Mammary epithelial cell (primary cell): ENCODE measurements at places on chromosomes 13 and 19. TPM values are rescaled to one million over a fixed set of nuclear protein-coding genes. Genes with fewer than 3 reads are reported as not detected.
A peak's percentile ranks its signal among the peaks of the same experiment; 100 is the strongest.

COMP gene
- total RNA-seq: 1.2 TPM

OXGR1 gene
- not detected in 2 replicates for total RNA-seq

ZNF761 gene
- 10.1 and 10.3 TPM in 2 replicates for total RNA-seq

SIAH3 gene
- under 0.01 TPM for total RNA-seq

SERTM1 gene
- not detected in 2 replicates for total RNA-seq

PCDH9 gene
- total RNA-seq: 3.0 TPM

MEF2B gene
- 0.68 and 1.3 TPM in 2 replicates for total RNA-seq

ACTL9 gene
- total RNA-seq: not detected in 2 replicates

HNRNPA1L2 gene
- 2.3 TPM for total RNA-seq

SLC17A7 gene
- 0.16 TPM in 1 of 2 replicates, not detected in the other for total RNA-seq

ZIC5 gene
- total RNA-seq: 0.05 TPM in 1 of 2 replicates, not detected in the other

A1BG gene
- total RNA-seq: 2.0 TPM

KLK14 gene
- total RNA-seq: 0.64 and 0.80 TPM in 2 replicates

- DNase-seq: no peak
Observed at GRCh38 chr13:30738526-30739236, 3.3 kb downstream of the ALOX5AP start.

DNA sequence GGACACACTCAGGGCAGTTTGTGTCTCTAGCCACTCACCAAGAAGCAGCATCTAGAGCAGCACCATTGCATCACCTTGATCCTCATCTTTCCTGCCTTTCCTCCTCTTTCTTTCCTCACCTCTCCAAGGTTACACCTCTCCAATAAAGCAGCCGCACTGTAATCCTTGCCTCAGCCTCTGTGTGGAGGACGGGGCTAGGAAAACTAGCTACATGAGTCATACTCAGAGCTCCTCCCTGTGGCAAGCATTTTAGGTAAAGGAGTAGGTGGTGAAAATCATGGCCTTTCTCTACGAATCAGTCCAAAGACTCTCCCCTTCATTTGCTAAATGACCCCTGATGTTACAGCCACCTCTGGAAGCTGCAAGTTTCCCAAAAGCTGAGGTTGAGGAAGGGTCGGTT is 108.9 kb downstream of the DNAJC15 start:
- DNase-seq: peak; percentile 66

DNA sequence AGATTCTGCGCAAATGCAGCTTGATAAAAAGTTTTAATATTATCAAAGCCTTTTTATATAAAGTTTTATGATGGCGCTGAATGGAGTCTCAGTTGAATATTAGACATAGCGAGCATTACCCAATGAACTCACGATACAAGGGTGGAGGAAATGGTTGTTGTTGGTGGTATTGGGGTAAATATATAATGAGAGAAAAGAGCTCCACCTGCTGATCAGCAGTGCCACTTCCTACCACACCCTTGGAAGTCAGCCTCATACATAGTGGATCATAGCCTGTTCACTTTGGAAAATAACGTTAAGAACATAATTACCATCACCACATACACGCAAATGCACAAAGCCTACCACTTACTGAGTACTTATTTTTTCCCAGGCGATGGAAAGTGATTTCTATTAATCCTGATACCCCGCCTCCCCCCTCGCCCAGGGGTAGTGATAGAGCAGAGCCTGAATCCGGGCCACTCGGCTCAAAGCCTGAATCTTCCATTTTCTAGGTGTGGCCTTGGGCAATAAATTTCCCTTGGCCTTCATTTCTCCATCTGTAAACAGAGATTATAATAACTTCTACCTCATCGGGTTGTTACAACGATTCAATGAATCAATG is 358.3 kb downstream of the KLF5 start:
- no peak for DNase-seq

- DNase-seq: no peak
Observed at GRCh38 chr19:7725791-7726190, 6.1 kb downstream of the CLEC4G start.

DNA sequence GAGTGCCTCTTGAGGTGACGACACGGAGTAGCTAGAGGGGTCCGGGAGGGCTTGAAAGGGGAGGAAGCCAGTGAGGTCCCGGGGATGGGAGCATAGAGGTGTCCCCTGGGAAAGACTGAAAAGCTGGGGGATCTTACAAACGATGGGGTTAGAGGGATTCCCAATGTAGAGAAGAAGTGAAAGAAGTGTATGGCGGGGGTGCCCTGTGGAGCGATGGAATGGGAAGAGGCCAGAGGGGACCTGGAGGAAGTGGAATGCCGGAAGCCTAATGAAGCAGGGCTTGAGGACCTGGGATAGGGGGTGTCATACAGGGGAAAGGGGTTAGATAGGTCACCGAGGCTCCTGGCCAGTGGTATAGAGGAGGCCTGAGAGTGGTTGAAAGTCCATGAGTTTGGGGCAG is 580 bp downstream of the AP2A1 start:
- no peak for DNase-seq

DNA sequence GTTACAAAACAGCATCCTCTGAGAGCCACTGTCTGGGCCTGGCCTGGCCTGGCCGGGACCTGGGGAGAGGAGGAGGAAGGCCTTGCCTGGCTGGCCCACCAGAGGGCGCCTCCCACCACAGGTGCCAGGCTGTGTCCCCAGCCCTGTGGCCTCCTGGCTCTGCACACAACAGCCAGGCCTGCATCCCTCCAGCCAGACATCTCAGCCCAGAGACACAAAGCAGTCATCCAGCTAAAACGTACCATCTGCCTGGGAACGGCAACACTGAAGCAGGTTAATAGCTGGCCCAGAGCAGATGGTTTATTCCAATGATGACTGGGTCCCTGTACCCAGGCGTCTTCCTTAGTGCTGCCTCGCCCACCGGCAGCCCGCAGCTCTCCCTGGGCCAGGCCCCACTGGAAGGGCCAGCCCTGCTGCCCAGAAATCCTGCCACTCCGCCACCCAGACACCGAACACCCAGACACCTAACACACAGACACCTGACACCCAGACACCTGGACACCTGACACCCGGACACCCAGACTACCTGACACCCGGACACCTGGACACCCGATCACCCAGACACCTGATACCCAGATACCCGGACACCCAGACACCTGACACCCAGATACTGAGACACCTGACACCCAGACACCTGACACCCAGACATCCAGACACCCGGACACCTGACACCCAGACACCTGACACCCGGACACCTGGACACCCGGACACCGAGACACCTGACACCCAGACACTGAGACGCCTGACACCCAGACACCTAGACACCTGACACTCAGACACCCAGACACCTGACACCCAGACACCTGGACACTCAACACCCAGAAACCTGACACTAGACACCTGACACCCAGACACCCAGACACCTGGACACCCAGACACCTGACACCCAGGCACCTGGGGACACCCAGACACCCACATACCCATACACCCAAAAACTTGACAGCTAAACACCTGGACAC is 20.1 kb downstream of the C19orf12 start:
- peak; percentile 26 for DNase-seq

GRCh38 chr13:22793598-22794134 is 387.1 kb upstream of the SGCG start:
- DNase-seq: no peak

GRCh38 chr19:45670670-45671453 is 2.8 kb downstream of the GIPR start:
- peak; percentile 28 for DNase-seq

GRCh38 chr19:11534538-11534937 is 4.1 kb upstream of the CNN1 start:
- DNase-seq: no peak

GRCh38 chr13:72983085-72983768 is 75.6 kb upstream of the KLF5 start:
- peak; percentile 33 for DNase-seq

DNA sequence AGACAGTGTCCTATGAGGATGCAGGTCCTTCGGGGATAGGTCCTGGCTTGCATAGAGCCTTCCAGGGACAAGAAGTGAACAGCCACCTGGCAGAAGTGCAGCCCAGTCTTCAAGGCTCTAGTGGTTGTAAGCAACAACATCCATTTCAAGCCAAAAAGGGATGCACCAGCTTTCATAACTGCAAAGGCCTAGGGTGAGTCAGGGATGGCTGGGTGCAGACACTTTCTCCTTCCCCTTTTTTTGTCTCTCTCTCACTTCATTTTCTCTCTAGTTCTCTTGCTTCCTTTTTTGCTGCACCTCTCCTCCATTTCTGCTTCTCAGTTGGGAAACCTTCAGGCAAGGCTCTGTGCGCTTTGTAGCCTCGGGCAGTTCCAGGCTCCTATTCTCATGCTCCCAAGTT is 196.2 kb upstream of the ZNF536 start:
- no peak for DNase-seq

- no peak for DNase-seq
Observed at GRCh38 chr19:17136617-17137016, 61.0 kb downstream of the MYO9B start.

DNA sequence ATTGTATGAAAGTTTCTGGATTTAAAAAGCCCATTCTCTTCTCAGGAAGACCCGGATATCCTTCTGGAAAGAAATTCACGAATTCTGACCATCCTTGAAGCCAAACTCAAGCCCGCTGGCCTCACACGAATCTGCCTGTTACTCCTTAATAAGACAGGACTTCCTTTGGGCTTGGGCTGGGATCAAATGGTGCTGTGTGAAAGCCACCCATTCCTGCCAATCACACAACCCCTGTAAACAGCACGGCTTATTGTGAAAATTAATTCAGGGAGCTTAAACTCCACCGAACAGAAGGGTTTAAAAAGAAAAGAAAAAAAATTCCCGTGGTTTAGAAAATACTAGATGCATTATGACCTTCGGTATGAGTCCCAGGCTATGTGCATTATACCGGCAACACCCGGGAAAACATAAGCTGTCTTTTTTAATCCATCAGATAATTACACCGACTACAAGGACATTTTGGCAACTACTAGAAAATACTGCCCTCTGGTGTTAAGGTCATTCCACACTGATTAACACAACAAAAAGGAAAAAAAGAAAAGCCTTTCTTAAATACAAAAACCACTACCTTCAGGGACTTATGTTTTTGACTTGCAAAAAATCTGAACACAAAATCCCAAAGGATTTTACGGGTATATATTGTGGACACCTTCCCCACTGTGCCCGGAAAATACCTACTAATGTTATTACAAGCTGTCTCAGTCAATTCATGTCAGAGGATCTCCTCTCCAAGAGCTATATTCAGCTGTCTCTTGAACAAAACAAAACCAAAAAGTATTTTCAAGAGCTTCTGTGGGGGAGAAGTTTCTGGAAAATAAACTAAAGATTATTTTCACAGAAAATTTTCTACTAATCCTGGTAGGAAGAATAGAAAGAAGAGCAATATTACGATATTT is 76.0 kb upstream of the LSM14A start:
- peak; percentile 18 for DNase-seq

- DNase-seq: no peak
Observed at GRCh38 chr13:48780713-48781341, 127.1 kb downstream of the CYSLTR2 start.

GRCh38 chr13:46753137-46753536 is 43.8 kb downstream of the ESD start:
- no peak for DNase-seq

DNA sequence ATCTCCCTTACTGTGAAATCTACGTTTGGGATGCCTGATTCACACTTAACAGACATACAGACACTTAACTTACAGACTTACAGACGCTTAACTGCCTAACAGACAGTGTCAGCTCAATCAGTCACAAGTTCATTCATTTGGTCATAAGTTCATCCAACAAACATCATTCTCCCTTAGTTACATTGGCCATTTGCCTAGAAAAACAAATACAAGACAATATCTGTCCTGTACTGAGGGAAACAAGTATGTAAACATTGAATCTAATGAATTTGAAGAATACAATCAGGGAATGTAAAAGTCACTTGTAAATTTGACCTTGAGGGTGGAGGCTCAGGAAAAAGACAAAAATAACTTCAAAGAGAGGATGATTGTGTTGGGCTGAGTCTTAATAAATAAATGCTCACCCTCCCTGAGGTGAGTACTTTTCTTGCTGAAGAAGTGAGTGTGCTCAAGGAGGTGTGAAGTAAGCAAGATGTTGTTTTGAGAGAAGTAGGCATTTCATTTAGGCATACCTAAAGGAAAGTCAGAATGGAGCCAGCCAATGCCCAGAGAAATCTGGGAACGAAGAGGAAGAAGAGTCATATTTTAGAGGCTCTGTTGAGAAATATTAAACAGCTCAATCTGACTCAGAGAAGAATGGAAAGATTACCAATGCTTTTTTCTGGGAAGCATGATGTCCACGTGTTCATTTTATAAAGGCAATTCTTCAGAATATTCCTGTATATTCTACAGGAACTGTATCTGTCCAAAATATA is 958.4 kb upstream of the SLC10A2 start:
- peak; percentile 13 for DNase-seq

- DNase-seq: peak; percentile 19
Observed at GRCh38 chr13:109427148-109427547, 359.2 kb downstream of the IRS2 start.

GRCh38 chr13:33349986-33350826 is 64.7 kb upstream of the STARD13 start:
- no peak for DNase-seq

DNA sequence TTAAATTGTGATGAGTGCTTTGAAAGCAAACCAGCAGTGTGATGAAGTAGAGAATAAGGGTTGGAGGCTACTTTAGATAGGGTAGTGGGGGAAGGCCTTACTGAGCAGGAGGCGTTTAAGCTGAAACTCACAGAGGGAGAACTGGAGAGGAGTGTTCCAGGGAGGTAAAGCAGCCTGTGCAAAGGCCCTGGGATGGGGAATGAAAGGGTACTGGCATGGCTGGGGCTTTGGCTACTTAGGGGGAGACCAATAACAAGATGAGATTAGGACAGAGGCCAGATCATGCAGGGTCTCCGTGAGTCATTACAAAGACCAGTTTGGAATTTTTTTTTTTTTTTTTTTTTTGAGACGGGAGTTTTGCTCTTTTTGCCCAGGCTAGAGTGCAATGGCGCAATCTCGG is 1.1 kb downstream of the PPP5C start:
- no peak for DNase-seq

- no peak for DNase-seq
Observed at GRCh38 chr19:45439190-45439568, 15.5 kb upstream of the ERCC1 start.

DNA sequence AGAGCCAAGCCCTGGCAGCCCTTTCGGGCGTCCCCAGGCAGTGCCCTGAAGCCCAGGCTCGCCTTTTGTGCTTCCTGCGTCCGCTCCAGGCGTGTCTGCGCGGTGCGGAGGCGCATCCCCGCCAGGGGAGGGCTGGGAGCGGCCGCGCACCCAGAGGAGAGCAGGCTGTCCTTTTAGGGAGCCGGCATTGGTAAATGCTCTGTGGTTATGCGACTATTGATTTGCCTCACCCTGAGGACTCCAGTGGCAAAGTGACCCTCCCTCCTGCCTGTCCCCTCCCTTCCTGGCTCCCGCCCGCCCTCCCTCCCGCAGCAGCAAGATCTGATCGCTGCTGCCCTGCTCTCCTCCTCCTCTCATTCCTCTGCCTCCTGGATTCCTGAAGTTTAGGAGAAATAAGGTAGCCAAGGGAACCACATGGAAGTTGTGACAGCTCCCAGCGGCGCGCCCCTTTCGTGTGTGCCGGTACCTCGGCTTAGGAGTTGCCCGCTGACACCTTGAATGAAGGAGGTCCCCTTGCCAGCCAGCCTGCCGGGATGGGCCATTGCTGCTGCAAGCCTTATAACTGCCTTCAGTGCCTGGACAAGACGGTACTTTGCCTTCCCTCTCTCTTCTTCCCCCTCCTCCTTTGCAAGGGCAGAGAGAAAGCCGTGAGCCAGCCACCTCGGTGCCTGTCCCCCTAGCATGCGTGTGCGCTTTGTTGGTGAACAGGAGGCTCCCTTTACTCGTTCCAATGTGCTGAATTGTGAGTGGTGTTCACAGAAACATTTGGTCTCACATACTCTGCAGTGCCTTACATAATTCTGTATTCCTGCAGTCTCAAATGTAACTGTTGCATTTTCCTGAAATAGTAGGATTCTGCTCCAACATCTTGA is 166.9 kb downstream of the SLC7A1 start:
- peak; percentile 58 for DNase-seq
